ENCODE measurements at places on chromosomes 1 and 21. TPM values are rescaled to one million over a fixed set of nuclear protein-coding genes. Genes with fewer than 3 reads are reported as not detected.

GRCh38 chr1:42681741-42682483 lies at the start of gene YBX1:
TSS of gene YBX1 (plus strand) at chr1:42682418. CDS start at chr1:42682566, 148 bp downstream.
- H3K27ac ChIP-seq: peak within 1 kb of the TSS; percentile 87
- H3K27me3 ChIP-seq: no peaks in the 10 kb centered on the region
- peak; percentile 99 for DNase-seq

CFHR4 gene
- not detected for total RNA-seq

TTC39A gene
- total RNA-seq: 15.4 TPM

DNA sequence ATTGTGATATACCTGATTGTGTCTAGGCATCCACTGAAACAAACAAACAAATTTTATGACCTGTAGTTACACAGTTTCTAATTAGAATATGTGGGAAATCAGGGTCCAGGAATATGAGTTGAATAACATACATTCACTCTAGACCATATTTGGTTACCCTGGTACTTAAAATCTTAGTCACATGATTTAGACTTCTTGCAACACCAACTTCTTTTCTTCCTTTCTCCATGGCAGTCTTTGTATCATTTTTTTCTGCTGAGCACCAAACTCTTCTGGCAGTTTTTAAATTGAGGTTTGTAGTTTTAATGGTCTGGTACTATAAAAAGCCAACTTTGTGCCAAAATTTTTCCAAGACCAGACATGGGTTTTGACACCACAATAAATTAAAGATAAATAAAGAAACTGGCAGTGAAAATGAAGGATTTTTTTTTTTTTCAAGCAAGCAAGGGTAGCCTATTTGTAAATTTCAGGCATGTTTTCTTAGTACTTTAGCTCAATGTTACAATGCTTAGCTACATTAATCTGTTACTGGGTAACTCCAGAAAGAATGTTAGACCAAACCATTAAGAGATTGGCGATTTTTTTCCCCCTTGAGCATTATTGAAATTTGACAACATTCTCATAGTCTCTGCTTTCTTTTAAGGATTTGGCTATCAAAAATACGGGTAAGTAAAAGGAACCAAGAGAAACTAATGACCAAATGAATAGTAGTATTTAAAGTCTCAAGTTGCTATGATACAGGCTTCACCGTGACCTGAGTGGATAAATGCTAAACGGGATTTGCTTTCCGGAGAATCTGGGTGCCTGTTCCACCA lies 108.5 kb downstream of the NFIA start:
- H3K27me3 ChIP-seq: no peaks in the 10 kb centered on the region
- H3K27ac ChIP-seq: no peak overlapping the region
- no peak overlapping the region for H3K4me3 ChIP-seq
- no peak for DNase-seq

- peaks cover 7% of the 10 kb centered on the region for H3K4me1 ChIP-seq
- no peak overlapping the region for H3K27ac ChIP-seq
- DNase-seq: no peak
- H3K27me3 ChIP-seq: no peaks in the 10 kb centered on the region
These were observed 23.3 kb upstream of the TNNI1 start for GRCh38 chr1:201444792-201445191.

CLCNKB gene
- total RNA-seq: 0.81 TPM

DNA sequence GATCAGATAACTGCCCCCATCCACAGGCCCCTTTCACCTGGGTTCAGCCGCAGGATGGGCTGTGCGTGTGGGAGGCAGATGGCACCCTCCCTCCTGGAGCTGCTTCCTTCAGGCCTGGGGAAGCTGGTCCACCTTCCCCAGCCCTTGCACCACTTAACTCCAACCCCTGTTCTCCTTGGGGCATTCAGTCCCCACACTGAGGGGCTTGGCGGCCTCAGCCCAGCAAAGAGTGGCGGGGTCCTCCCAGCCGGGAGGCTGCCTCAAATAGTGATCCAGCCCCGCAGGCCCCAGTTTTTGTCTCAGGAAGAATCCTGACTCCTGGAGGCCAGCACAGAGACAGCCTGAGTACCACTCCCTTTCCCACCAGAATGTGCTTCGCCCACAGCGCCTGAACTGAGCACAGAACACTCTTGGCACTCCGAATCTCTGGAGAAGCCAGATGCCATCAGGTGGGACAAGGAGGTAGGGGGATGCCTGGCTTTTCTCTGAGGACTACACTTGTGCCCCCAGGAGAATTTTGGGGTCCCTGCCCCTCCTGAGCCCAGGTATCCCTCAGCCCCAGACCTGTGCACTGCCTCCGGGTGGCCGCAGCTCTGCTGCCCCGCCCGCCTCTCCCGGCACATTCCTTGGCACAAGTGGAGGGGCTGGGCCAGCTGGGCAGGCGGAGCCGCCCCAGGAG lies 936 bp downstream of the PAQR6 start:
- peaks cover 19% of the 10 kb centered on the region for H3K4me1 ChIP-seq
- peaks cover 26% of the 10 kb centered on the region for H3K36me3 ChIP-seq
- DNase-seq: no peak
- no peak overlapping the region for H3K4me3 ChIP-seq
- H3K27ac ChIP-seq: peak overlapping the region; percentile 24
- no peaks in the 10 kb centered on the region for H3K27me3 ChIP-seq

GRCh38 chr1:206905295-206906164 lies 8.3 kb downstream of the IL24 start:
- peak; percentile 31 for DNase-seq
- H3K4me1 ChIP-seq: peaks cover 8% of the 10 kb centered on the region
- H3K4me3 ChIP-seq: 0 out of 2 replicates have a peak overlapping the region, but pooled peaks have one; percentile 1
- no peaks in the 10 kb centered on the region for H3K27me3 ChIP-seq
- no peak overlapping the region for H3K27ac ChIP-seq

DTL gene
- total RNA-seq: 41.0 TPM

- no peak overlapping the region for H3K4me3 ChIP-seq
- DNase-seq: no peak
- no peak overlapping the region for H3K27ac ChIP-seq
- peaks cover 7% of the 10 kb centered on the region for H3K36me3 ChIP-seq
- H3K27me3 ChIP-seq: no peaks in the 10 kb centered on the region
These were observed 49.1 kb downstream of the EYA3 start for GRCh38 chr1:28039341-28039740.

DNA sequence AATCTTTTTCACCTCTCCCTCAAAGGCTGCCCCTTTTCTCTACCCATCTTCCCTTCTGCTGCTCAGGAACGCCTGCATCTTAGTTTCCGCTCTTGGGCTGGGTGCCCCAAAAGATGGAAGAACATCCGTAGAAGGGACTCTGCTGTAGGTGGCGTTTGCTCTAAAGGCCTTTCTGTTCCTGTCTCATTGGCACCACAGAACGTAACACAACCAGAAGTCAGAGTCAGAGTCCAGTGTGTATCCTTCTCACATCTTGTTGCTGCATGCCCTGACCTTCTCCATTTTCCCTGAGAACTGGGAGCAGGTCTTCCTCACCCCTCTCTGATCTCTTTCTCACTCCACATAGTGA lies 103.3 kb downstream of the RNF220 start:
- no peak overlapping the region for H3K4me3 ChIP-seq
- no peaks in the 10 kb centered on the region for H3K36me3 ChIP-seq
- H3K27me3 ChIP-seq: no peaks in the 10 kb centered on the region
- H3K27ac ChIP-seq: no peak overlapping the region
- no peak for DNase-seq

DNA sequence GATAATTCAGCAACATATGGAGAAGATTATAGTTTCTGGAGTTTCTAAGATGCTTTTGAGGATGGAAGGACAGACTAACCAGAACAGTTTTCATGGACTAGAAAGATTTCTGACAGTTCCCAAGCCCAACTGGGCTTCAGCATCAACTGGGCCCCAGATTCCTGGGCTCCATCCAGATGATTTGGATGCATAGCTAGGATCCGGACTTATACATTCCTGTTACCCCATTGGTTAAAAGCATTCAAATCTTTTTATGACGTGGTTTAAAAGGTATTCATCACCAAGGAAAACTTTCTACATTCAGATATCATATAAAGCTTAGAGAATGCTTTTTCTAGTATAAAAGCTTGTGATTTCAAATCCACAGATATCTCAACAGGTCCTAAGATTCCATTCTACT lies 29.7 kb downstream of the TSHB start:
- no peak for DNase-seq
- no peak overlapping the region for H3K4me3 ChIP-seq
- peaks cover 11% of the 10 kb centered on the region for H3K4me1 ChIP-seq
- no peaks in the 10 kb centered on the region for H3K36me3 ChIP-seq
- H3K27ac ChIP-seq: no peak overlapping the region

DNA sequence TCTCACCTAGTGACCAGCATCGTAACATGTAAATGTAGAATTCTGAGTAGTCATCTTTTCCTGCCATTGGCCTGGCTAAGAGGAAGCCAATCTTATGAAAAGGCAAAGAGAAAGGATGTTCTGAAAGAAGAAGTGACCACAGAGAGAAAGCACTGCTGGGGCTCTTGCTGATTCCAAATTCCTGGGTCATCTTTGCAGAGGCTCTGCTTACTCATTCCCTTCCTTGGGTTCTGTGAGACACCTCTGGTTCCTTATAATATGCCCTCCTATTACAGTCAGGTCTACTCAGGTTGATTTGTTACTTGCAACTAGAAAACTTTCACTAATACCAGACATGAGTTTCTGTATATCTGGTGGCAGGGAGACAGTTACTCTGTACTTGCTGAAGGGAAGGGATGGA lies 198.8 kb upstream of the C8B start:
- no peaks in the 10 kb centered on the region for H3K4me1 ChIP-seq
- no peak for DNase-seq
- H3K4me3 ChIP-seq: no peak overlapping the region
- H3K27ac ChIP-seq: no peak overlapping the region

GRCh38 chr1:164033782-164034181 lies 525.2 kb upstream of the PBX1 start:
- no peak overlapping the region for H3K4me3 ChIP-seq
- H3K27me3 ChIP-seq: no peaks in the 10 kb centered on the region
- no peaks in the 10 kb centered on the region for H3K36me3 ChIP-seq
- H3K4me1 ChIP-seq: no peaks in the 10 kb centered on the region
- no peak for DNase-seq

GRCh38 chr1:47563201-47563600 lies 125.4 kb downstream of the FOXD2 start:
- no peaks in the 10 kb centered on the region for H3K27me3 ChIP-seq
- no peak for DNase-seq
- H3K4me3 ChIP-seq: no peak overlapping the region

DNA sequence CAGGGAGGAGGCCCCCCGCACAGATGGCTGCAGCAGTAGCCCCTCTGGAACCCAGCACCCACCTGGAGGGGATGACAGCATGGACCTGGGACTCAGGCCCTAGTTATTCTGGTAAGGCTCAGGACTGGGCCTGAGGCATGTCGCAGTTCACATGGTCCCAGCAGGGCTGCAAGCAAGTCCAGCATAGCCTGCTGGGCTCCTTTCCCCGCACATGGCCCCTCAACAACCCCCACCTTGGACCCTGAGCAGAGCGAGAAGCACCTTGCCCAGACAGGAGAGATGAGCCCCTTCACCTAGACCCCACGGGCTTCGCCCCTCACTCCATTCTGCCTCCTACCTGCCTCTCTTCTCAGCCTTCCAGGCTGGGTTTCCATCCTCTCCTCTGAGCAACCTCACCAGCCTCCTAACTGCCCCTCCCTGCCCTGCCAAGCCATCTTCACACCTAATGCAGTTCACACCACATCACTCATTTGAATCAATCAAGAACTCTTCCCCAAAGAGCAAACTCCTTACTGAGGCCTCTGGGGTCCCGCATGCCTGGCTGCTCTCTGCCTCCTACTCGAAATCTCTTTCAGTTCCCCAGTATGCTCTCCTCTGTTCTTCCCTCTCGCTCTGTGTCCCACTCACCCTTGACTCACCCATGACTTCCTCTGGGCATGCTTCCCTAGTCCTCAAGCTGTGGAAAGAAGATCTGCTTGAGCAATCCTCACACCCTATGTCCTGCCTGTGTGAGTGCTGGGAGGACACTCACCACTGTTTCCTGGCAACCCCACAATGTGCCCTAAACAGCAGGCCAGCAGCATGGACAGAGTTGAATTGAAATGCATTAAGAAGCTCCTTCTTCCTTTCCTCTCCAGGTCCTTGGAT lies 9.4 kb upstream of the THEMIS2 start:
- H3K4me1 ChIP-seq: no peaks in the 10 kb centered on the region
- no peaks in the 10 kb centered on the region for H3K36me3 ChIP-seq
- no peak overlapping the region for H3K27ac ChIP-seq
- no peak for DNase-seq

- H3K4me1 ChIP-seq: peaks cover 23% of the 10 kb centered on the region
- no peak for DNase-seq
- no peaks in the 10 kb centered on the region for H3K27me3 ChIP-seq
- no peaks in the 10 kb centered on the region for H3K36me3 ChIP-seq
- no peak overlapping the region for H3K27ac ChIP-seq
These were observed 3.5 kb downstream of the IPP start for GRCh38 chr1:45746922-45747321.

HSD11B1 gene
- 0.27 TPM for total RNA-seq

GRCh38 chr21:17708522-17709265 lies 96.0 kb upstream of the BTG3 start:
- no peak overlapping the region for H3K4me3 ChIP-seq
- H3K27ac ChIP-seq: no peak overlapping the region
- DNase-seq: no peak
- no peaks in the 10 kb centered on the region for H3K36me3 ChIP-seq
- no peaks in the 10 kb centered on the region for H3K4me1 ChIP-seq

DNA sequence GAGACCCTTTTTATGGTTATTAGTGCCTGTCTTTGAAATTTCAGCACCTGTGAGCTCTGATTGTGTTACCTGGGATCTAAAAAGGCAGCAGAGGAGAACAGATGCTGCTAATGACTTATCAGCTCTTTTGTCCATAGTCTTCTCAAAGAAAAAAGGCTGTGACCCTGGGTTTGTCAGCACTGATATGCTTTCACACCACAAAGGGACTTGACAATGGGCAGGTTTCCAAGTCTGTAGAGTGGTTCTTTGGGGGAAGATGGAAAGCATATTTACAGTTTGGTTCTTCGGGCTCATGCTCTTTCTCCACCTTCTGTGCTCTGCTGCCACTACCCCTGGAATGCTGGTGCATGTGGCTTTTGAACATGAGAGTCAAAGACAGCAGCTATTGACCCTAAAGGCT lies 32.0 kb downstream of the DNAJC6 start:
- H3K4me3 ChIP-seq: no peak overlapping the region
- H3K27me3 ChIP-seq: no peaks in the 10 kb centered on the region
- H3K4me1 ChIP-seq: peaks cover 12% of the 10 kb centered on the region
- DNase-seq: no peak
- no peak overlapping the region for H3K27ac ChIP-seq

RGS13 gene
- not detected for total RNA-seq

DNA sequence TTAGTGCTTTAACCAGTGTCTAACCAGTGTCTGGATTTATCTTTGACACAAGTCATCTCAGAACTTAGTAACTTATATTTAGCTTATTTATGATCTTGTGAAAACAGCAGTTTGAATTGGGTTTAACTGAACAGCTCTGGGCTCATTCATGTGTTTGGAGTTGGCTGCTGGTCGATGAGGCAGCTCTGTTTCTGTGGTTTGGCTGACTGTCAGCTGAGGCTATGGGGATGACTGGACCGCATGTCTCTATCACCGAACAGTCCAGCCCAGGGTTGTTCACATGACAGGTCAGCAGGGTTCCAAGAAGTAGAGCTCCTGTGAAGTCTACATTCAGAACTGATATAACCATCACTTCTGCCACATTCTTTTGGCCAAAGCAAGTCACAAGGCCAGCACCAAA lies 29.1 kb upstream of the C21orf91 start:
- no peak overlapping the region for H3K4me3 ChIP-seq
- H3K36me3 ChIP-seq: no peaks in the 10 kb centered on the region
